Anterior cingulate cortex (tissue), 58 donors: ENCODE measurements at places on chromosomes 3 and 15.

- DNase-seq = no peak
These were observed 466.3 kb downstream of the NAALADL2 start for GRCh38 chr3:175325440-175325839.

DNA sequence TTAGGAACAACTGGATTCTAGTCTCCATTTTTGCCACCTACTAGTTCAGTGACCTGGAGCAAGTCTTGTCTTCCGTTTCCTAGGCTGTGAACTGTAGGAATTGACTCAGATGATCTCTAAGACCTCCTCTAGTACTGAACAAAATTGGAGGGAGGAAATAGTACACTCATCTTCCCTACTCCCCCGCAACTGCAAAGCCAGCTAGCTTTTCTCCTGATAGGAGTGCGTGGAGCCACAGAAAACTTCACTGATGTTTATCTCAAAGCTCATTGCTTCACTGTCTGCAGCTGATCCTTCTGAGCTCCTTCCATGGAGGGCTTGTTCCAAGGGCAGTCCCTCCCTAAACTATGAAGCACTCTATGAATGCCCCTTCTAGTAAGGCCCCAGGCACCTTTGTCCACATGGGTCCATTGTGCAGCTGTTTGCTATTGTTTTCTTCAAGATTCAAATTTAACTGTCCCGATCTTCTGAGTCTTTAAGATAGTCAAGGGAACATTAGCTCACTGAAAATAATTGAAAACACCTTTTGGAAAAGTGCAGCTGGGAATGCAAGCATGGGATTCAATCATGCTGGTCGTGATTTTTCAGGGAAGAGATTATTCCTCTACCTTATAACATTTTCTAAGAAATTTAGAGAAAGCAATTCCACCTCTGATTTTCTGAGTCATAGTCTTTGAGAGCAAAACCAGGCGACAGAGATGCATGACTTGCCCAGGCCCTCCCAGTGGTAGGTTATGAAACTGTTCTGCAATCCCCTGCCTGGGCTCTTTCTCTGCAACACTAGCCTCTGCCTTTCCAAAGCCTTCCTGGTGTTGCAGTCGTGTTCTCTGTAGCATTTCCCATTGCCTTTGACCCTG lies 24.3 kb downstream of the FILIP1L start:
- no peak for DNase-seq

DNA sequence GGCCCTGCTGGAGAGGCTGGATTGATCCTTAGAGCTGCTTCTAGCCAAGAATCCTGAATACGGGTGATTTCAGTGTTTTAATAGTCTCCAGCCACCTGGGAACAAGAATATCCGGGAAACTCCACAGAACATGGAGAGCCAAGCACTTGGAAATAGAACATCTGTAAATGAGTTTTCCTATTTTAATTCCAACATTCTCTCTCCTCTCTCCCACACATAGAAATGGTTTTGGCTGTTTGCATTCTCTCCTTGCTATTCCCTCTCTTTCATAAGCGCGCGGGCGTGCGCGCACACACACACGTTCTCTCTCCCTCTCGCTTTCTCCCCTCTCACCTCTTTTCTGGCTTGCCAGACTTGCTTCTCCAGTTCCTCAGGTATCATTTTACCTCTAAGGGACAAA lies 50.6 kb downstream of the GADL1 start:
- no peak for DNase-seq

DNA sequence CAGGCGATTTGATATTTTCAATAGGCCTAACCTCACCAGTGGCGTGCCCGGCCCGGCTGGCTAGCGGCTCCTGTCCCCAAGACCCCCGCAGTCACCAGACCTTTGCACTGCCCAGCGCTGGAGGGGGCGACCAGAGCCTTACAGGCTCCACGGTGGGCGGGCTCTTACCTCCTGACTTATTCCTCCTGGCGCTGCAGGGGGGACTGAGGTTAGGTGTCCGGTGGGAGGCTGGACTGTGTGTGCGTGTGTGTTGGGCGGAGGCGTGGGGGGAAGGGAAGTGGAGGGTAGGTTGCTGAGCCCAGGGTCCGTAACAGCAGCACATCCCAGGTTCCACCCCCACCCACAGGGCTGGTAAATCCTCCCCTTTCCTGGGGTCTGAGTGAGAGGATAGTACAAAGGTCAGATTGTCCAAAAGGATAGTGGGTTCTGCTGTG lies 27.5 kb upstream of the THRB start:
- no peak for DNase-seq

GRCh38 chr3:46462111-46462510 lies 2.6 kb downstream of the LTF start:
- no peak for DNase-seq

DNA sequence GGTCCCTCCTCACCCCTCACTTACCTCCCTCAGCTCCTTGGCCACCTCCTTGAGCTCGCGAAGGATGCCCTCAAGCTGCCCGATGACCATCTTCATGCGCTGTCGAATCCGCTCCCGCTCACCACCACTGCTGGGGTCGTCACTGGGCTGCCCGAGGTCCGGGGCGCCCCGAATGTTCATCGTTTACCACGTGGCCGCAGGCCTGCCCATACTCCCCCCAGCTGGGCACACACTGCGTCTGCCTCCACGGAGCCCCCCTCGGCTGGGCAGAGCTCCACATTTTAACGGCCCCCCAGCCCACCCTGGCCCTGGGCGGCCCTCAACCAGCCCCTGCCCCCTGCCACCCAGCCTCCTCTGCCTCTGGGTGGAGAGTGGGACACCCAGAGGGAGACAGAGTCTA lies 2.2 kb downstream of the INSYN1 start:
- no peak for DNase-seq

DNA sequence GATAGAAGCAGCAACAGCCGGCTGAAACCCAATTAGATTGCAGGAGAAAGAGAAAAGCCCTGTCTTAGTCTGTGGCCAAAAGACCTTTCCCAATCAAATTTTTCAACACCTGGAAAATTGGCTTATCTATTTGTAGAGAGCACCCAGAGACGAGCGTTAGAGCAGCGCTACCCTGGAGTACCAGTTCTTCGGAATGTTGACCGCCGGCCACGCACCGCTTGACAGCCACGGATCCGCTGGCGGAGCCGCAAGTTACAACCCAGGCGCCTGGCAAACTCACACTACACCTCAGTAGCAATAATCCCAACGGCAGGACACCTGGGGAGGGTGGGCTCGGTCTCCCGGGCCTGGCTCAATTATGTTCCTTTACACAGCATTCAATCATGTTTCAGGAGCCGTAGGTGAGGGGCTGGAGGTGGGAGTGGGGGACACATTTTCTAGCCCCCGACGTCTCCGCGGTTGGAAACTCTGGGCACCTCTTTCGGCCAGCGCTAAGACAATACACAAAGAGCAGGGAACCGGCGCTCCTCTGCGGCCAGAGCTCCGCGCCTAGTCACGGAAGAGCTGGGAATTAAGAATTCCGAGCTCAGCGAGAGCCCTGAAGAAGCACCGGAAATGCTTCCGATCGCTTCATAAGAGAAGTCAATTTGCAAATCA lies 1.2 kb downstream of the MB21D2 start:
- no peak for DNase-seq

GRCh38 chr15:52233405-52233804 lies 42.2 kb upstream of the GNB5 start:
- DNase-seq = no peak

- no peak for DNase-seq
These were observed 1.4 kb downstream of the ATP11B start for GRCh38 chr3:182794455-182795388.

- no peak for DNase-seq
These were observed 44.0 kb downstream of the TM2D3 start for GRCh38 chr15:101608201-101608600.

GRCh38 chr15:52683580-52683979 lies 4.4 kb upstream of the ATOSA start:
- no peak for DNase-seq

DNA sequence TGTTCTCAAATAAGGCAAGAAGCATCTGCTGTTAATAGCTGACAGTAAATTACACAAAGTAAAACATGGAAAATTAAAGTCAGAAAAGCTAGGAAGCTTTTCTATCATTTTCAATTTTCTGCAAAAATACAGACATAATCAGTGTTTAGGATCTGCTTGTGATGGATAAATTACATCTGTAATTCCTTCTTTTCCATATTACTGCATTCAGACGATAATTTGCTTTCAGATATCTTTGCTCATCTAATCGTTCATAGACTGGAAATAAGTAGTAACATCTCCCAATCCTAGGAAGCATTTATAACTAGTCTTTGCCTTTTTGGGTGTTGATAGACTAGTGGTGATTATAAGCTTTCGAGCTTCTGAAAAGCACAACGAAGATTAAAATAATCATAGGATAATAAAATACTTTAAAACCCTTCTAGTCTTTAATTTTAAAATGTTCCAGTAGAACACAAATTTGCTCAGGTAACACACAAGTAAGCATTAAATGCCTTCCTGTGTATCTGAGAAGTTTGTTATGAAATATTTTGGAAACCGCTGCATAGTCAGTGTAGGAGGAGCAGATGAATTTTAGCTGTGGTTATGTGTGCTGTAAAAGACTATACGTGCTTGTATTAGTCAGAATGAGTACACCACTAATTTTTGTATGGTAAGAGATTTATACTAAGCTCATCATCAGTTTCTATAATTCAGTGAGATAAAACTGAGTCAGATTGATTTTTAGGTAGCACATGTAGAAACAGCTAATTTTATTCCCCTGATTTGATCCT lies 41.0 kb downstream of the MBNL1 start:
- no peak for DNase-seq

DNA sequence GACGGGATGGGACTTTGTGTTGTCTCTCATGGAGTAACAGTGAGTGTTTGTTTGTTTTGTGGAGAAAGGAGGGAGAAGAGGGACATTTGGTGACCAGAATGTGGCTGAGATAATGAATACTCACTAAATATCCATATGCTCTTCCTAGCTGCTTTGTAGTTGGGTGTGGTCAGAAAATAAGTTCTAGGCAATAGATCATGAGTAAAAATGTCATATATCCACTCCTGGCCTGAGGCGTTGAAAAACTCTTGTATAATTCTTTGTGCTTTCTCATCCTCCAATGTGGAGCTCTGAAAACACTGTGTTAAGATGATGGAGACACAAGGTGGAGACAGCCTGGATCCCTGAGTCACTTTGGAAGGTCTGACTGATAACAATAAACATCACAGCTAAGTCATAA lies 28.0 kb upstream of the IL16 start:
- no peak for DNase-seq

- DNase-seq = no peak
These were observed 32.5 kb upstream of the ZNF445 start for GRCh38 chr3:44510000-44510368.

DNA sequence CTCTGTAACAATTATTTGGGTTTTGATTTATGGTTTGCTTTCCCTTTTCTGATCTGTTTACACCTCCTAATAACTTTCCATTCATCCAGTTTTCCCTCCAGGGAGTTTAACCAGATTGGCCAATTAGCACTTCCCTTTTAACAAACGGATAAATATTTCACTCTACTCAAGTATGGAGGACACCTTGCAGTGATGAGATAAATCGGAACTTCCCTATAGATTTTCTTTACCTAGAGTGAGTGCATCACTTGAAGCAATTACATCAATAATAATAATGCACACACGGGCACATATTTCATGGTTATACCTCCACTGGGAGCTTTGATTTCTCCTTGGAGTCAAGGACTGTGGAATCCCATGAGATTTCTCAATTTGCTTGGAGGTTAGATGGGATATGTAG lies 239.1 kb upstream of the CFAP20DC start:
- DNase-seq = no peak

DNA sequence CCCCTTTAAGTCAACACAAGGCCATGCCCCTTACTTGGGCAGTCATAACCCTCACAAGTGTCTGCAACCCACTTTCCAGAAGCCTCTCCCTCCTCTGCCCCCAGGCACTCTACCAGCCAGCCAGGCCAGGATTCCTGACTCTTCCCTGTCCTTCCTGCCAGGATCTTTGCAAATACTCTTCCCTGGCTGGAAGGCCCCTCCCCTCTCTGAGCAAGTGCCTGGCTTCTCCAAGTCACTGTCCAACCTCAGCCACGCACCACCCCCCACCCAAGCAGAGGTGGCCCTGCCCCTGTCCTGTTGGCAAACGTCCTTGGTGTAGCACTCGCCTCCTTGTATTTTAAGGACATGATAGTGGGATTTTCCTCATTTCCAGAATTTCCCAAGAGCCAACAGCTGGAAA lies 54.7 kb upstream of the USP3 start:
- no peak for DNase-seq

- no peak for DNase-seq
These were observed 18.0 kb upstream of the TSC22D2 start for GRCh38 chr3:150390087-150390486.

DNA sequence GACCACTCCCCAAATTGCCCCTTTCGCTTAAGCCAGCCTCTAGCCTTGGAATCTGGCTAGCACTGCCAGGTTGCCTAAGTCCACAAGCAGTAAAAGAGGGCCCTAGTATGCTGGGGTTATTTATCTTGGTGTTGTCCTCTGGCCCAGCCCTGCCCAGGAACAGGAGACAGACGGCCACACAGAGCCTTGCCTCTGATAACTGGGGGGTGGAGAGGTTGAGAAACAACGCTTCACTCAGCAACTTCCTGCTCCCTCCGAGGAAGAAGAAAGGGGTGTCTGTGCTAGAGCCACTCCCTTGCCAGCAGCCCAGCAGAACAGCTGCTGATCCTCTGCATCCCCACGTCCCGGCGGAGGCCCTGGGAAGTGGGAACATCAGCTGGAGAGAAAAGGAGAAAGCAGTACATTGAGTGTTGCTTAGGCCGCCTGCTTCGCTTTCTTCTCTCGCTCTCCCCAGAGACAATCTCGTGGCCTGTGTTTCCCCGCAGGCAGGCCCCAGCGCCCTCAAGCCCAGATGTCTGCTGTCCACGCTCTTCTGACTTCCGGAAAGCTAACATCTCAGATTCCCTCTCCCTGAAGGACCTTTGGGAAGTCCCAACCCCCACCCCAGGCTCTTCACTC lies 22.6 kb upstream of the C3orf70 start:
- DNase-seq = peak; percentile 58

GRCh38 chr3:173584838-173585831 lies 187.6 kb downstream of the NLGN1 start:
- peak; percentile 25 for DNase-seq

GRCh38 chr3:132570016-132570415 lies 27.1 kb upstream of the ACKR4 start:
- DNase-seq = no peak

DNA sequence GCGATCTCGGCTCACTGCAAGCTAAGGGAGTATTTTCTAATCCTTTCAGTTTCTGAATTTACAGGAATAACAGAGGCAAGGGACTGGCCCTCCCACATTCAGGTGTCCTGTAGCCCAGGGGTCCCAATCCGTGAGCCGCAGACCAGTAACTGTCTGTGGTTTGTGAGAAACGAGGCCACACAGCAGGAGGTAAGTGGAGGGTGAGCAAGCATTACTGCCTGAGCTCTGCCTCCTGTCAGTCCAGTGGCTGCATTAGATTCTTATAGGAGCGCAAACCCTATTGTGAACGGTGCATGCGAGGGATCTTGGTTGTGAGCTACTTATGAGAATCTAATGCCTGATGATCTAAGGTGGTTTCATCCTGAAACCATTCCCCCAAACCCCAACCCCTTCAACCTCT lies 5.0 kb upstream of the IL17RC start:
- DNase-seq = no peak

GRCh38 chr3:30059240-30059639 lies 547.2 kb upstream of the TGFBR2 start:
- no peak for DNase-seq
